ENCODE measurements at places on chromosomes 5 and 9.

DNA sequence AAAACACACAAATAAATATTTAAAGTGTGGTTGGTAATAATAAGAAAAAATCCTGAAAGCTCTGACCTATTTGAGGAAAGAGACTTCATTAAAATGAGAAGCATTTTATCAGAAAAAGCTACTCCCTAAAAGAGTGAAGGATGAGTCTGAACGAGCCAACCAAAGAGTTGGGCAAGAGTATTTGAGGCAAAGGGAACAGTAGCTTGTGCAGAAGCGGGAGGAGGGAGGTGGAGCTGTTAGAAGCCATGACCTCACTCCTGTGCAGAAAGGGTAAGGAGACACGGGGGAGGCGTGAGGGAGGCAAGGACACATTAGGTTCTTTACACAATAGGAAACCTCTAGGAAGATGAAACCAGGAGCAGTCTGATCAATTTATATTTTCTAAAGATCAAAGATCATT, 29.4 kb downstream of the SH3RF2 start:
- no peak for DNase-seq

DNA sequence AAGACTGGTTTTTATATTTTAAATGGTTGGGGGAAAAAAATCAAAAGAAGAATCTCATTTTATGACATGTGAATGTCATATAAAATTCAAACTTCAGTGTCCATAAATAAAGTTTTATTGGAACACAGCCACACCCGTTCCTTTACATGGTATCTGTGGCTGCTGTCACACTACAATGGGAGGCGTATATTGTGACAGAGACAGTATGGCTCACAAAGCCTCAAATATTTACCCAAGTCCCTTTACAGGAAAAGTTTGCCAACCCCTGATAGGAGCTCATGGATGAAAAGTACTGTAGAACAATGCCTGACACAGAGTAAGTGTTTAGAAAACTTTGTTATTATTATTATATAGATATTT, 5.2 kb upstream of the DUSP1 start:
- DNase-seq: no peak

DNA sequence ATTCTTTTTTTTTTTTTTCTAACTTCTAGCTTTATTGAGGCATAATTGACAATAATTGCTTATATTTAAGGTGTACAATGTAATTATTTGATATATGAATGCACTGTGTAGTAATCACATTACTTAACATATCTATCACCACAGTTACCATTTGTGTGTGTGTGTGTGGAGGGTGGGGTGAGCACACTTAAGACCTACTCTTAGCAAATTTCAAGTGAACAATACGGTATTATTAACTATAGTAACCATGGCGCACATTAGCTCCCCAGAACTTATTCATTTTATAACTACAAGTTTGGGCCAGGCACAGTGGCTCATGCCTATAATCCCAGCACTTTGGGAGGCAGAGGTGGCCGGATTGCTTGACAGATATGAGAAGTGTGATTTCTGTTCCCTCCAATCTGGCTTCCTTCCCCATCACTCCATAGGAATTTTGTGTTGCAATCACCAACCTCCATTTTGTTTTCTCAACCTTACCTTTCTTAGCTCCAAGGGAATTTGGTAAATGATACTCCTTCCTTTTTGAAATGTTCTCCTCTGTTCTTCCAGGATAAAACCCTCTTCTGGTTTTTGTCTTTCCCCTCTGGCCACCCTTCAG, 14.9 kb downstream of the TXN start:
- DNase-seq: peak; percentile 15

DNA sequence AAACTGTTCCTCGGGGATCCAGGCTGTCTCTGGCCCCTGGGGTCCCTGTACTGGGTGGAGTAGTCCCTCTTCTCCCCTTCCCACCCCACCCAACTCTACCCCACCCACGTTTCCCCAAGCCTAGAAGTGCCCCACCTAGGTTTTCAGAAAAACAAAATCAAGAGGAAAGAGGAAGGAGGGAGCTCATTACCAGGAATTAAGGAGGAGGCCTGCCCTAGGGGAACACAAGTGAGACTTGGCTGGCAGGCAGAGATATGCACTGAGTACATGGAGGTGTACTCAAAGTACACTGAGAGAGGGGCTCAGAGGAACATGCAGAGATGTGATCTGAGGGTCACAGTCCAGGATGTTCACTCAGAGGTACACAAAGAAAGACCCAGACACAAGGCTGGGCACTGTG, 10.2 kb downstream of the AQP3 start:
- no peak for DNase-seq

DNA sequence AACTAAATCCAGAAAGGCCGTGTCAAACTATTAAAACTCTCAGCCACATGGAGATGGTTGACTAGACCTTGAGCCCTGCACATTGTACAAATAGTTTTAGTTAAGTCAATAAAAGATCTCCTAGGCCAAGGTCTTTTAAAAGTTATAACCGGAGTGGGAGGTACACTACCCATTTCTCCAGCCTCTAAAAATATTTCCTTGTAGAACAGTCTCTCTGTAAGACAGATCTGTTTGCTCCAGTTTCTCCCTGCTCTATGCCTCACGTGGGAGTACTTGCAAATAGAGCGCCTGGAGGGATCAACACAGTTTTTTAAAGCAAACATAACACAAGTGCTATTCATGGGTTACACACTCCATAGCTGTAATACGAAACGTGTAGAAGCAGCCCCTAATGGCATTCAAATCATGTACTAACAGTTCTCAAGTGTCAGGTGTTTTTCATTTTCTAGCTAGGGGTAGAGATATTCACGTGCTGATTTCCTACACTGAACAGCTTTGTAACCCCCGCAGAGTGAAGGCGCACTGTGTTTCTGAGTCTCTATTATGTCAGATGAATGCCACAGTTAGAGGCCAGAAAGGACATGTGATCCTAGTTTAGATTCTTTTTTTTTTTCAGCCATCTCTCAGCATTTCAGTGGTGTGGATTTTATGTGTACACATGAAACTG, 703.4 kb upstream of the GRAMD2B start:
- DNase-seq: peak; percentile 44

GRCh38 chr5:97418462-97418861, 235.4 kb upstream of the RIOK2 start:
- no peak for DNase-seq

DNA sequence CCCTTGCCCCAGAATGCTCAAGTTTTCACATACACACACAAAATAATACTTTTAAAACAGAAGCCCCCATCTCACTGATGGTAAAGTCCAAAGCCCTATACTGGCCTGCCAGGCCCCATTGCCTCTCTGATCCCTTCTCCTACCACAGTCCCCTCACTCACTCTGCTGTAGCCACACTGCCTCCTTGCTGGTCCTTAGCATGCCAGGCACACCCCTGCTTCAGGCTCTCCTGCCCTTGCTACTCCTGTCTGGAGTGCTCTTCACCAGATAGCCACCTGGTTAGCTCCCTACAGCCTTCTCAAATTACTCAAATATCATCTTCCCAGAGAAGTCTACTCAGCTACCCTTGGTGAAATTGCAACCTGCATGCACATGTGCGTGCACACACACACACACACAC, 177.5 kb downstream of the C5orf15 start:
- no peak for DNase-seq

GRCh38 chr5:14386884-14387624, 194.5 kb upstream of the OTULINL start:
- DNase-seq: no peak

DNA sequence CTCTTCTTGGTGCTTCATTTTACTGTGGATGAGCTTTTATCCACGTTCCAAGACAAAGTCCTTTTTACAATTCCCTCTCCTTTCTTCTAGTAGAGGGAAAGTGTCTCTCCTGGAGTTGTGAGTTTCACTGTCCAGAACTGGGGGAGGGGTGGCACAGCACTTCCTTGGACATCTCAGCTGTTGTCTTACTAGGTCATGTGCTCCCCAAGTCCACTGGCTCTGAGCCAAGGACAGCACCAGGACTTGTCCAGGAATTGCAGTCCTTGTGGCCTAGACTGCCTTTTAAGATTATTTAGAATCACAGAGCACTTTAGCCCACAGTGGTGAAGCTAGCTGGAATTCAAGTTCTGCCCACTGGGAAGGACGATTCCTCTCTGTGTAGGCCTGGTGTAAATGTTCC, 700.2 kb upstream of the PTPRD start:
- DNase-seq: peak; percentile 1

GRCh38 chr5:72509401-72509800, 2.2 kb upstream of the ZNF366 start:
- no peak for DNase-seq

DNA sequence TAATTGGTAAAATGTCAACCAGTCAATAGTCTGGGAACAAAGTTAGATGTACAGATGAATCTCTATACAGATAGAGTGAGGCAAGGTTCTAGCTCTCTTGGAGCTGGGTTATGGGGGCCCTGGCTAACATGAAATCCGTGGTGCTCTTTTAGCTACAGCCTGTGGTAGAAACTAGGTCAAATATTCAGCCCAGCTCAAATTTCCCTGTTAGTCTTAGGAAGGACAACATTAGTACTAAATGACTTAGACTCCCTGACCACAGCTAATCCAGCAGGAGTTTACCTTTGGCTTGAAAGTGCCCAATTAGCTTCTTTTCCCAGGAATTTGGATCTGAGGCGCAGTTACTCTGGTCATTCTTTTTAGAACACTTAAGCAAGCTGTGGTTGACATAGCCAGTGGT, 170.5 kb downstream of the DMRTA1 start:
- DNase-seq: no peak

- peak; percentile 74 for DNase-seq
Measured at GRCh38 chr5:158899211-158899610, 200.5 kb downstream of the EBF1 start.

GRCh38 chr5:24491490-24491889, 153.3 kb downstream of the CDH10 start:
- DNase-seq: no peak

GRCh38 chr5:149628221-149628620, 46.9 kb downstream of the ARHGEF37 start:
- no peak for DNase-seq
